ENCODE measurements at places on chromosomes 16 and 17. TPM values are rescaled to one million over a fixed set of nuclear protein-coding genes. Genes with fewer than 3 reads are reported as not detected.

Gene METRN
- total RNA-seq, result 36.6 TPM

- peaks cover 5% of the 10 kb centered on the region for H3K36me3 ChIP-seq
- H3K27me3 ChIP-seq, result no peaks in the 10 kb centered on the region
- H3K27ac ChIP-seq, result no peak overlapping the region
- no peaks in the 10 kb centered on the region for H3K4me1 ChIP-seq
Observed at GRCh38 chr16:27698746-27699145, 148.8 kb downstream of the KATNIP start.

Gene ACSM2A
- not detected for total RNA-seq

DNA sequence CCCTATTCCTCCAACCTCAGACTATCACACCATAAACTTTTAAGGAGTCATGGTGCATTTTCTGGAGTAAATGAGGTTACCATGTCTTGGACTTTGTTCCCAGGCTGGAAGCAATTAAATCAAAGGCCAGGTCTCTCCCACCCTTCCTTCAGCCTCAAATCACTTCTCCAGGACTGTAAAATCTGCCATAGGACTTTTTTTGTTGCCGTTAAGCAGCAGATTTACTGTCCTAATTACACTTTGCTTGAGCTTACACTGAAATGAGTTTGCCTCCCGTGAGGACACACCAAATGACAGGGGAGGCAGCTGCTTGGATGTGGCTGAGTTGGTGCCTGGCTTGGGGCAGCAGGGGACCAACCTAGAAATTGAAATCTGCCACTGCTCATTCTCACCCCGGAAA, 14.7 kb downstream of the DCAKD start:
- no peak overlapping the region for H3K27ac ChIP-seq
- no peaks in the 10 kb centered on the region for H3K4me1 ChIP-seq

GRCh38 chr17:55743103-55743679, 7.7 kb upstream of the PCTP start:
- no peak overlapping the region for H3K4me3 ChIP-seq
- no peaks in the 10 kb centered on the region for H3K4me1 ChIP-seq
- no peaks in the 10 kb centered on the region for H3K36me3 ChIP-seq
- peak; percentile 70 for DNase-seq
- no peak overlapping the region for H3K27ac ChIP-seq

GRCh38 chr16:53052519-53053501, at the start of gene CHD9NB:
Gene CHD9NB, minus strand, starts transcription at chr16:53052897. Its CDS starts 8,739 bp downstream, at chr16:53044158.
- H3K4me1 ChIP-seq, result peaks cover 34% of the 10 kb centered on the region
- H3K27ac ChIP-seq, result no peak within 1 kb of the TSS
- DNase-seq, result no peak
- H3K36me3 ChIP-seq, result no peaks in the 10 kb centered on the region
- H3K27me3 ChIP-seq, result no peaks in the 10 kb centered on the region
- H3K4me3 ChIP-seq, result no peak within 1 kb of the TSS

Gene ASB16
- 10.5 TPM for total RNA-seq

DNA sequence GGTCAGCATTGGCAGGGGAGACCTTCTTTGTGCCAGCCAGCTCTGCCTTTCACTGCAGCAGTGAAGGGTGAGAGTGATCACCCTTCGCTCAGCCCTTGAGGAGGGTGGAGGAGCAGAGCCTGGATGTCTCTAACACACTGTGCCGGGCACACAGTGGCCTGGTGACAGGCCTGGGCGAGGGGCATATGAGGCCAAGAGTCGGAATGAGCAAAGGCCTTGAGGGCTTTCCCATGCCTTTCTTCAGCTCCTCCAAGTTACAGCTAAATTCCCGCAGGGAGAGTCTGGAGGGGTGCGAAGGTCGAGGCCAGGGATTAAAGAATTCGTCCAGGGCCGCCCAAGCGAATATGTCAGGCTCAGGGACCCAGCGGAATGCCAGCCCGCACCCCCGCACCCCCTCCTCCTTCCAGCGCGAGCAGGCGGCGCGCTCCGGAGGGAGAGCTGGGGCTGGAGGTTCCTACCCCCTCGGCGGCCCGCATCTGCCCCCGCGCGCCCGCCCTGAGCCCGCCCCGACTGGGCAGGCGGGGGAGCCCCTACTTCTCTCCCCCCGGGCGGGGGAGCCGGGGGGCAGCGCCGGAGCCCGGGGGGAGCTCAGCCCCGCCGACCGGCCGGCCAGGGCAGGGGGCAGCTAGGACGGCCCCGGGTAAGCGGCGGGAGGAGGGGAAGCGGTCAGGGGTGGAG, at the start of gene RASL10B:
Gene RASL10B, plus strand, starts transcription at position 401 of the 678 bp plus-strand sequence. CDS start 3,546 bp downstream, outside the sequence.
- H3K4me3 ChIP-seq, result peak within 1 kb of the TSS; percentile 72
- H3K36me3 ChIP-seq, result no peaks in the 10 kb centered on the region
- H3K4me1 ChIP-seq, result peaks cover 31% of the 10 kb centered on the region
- no peak within 1 kb of the TSS for H3K27ac ChIP-seq

DNA sequence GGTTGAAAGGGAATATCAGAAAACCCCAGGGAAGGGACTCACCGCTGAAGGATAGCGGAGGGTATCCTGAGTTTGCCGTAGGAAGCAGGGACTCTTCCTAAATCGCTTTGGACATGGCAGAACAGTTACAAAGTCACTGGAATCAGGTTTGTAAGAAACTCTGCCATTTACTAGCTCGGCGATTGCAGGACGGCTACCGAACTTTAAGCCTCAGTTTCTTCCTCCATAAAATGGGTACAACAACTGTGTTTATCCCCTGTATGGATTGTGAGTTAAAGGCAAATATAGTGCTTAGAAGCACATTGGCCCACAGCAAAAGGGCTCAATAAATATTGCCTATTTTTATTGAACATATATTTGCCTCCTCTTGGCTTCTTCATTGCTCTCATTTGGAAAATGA, 90.6 kb downstream of the MAF start:
- H3K36me3 ChIP-seq, result no peaks in the 10 kb centered on the region
- H3K27ac ChIP-seq, result no peak overlapping the region
- no peak for DNase-seq
- no peaks in the 10 kb centered on the region for H3K27me3 ChIP-seq
- H3K4me3 ChIP-seq, result no peak overlapping the region
- no peaks in the 10 kb centered on the region for H3K4me1 ChIP-seq

Gene DCTN5
- total RNA-seq, result 14.3 TPM

GRCh38 chr16:1141191-1141590, 11.7 kb upstream of the CACNA1H start:
- no peak overlapping the region for H3K4me3 ChIP-seq
- no peak overlapping the region for H3K27ac ChIP-seq
- H3K27me3 ChIP-seq, result no peaks in the 10 kb centered on the region
- no peak for DNase-seq
- peaks cover 14% of the 10 kb centered on the region for H3K4me1 ChIP-seq
- H3K36me3 ChIP-seq, result no peaks in the 10 kb centered on the region

DNA sequence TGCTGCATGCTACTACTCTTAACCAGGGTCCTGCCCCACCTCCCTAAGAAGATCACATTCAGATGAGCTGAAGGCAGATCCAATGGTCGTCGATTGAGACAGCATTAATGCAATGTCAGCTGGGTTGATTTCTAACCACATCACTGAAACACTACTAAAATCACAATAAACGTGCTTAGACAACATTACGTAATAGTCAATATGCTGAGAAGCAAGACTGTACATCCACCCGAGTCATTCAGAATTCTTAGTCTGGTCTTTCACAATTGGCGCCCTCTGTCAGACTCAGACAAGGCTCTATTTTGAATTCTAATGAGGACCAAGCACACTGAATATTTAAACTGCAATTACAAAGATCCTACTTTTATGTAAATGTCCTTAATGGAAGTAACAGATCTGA, 205.2 kb downstream of the STX8 start:
- no peaks in the 10 kb centered on the region for H3K4me1 ChIP-seq
- H3K36me3 ChIP-seq, result no peaks in the 10 kb centered on the region
- no peak for DNase-seq
- H3K4me3 ChIP-seq, result no peak overlapping the region
- no peak overlapping the region for H3K27ac ChIP-seq

Gene PYY
- total RNA-seq, result not detected

DNA sequence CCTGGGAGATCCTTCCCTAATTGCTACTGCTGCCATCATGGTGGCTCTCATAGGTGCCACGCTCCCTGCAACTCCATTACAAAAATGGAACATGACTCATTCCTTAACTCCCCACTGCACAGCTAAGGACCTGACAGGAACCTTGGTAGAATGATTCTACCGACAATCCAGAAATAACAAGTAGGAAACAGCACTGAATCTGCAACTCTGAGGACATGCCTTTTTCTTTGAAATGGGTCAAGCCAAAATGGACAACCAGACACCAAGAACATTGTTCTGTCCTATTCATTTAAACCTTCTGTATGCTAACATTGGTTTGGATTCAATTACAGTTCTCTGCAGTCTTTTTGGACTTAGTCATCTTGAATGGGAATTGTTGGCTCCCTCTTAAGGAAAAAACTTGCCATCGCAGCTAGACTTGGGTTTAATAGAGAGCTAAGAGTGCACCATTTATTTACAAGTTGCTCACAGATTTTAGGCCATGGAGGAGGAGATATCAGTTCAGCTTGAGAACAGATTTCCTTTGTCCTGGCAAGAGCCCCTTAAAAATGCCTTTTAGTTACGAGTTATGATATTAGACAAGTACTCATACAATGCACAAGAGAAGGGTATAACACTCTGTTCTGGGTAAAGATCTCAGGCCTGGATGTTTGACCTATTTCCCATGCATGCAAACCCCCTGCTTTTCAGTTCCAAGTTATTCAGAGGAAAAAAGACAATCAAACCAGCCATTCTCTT, 20.9 kb upstream of the NSRP1 start:
- H3K27ac ChIP-seq, result no peak overlapping the region
- no peaks in the 10 kb centered on the region for H3K36me3 ChIP-seq
- H3K4me1 ChIP-seq, result peaks cover 6% of the 10 kb centered on the region
- no peaks in the 10 kb centered on the region for H3K27me3 ChIP-seq
- DNase-seq, result no peak
